Amniotic epithelial cell (primary cell): ENCODE measurements at places on chromosomes 5 and 9.
A peak's percentile ranks its signal among the peaks of the same experiment; 100 is the strongest.

- peak; percentile 17 for DNase-seq
Observed at GRCh38 chr5:134506054-134507039, 19.1 kb upstream of the JADE2 start.

DNA sequence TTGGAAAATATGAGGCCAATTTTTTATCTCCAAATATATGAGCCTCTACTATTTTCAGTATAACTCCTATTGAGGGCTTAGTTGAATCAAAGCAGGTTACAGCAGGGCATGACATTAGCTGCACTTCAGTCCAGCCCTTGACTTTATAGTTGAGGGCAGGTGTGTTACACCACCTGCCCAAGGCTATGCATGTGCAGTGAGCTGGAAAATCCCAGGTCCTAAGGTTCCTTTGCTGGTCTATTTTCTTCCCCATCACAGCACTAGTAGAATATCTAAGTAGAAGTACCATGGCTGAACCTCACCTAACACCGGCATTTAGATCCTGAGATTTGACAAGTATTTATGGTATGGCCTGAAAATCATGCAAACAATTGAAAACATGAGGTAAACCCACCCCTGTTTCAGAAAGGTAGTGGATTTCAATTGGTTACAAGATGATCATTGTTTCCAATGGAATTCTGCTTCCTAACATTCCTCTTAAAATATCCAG lies 201.1 kb downstream of the SEMA5A start:
- no peak for DNase-seq

DNA sequence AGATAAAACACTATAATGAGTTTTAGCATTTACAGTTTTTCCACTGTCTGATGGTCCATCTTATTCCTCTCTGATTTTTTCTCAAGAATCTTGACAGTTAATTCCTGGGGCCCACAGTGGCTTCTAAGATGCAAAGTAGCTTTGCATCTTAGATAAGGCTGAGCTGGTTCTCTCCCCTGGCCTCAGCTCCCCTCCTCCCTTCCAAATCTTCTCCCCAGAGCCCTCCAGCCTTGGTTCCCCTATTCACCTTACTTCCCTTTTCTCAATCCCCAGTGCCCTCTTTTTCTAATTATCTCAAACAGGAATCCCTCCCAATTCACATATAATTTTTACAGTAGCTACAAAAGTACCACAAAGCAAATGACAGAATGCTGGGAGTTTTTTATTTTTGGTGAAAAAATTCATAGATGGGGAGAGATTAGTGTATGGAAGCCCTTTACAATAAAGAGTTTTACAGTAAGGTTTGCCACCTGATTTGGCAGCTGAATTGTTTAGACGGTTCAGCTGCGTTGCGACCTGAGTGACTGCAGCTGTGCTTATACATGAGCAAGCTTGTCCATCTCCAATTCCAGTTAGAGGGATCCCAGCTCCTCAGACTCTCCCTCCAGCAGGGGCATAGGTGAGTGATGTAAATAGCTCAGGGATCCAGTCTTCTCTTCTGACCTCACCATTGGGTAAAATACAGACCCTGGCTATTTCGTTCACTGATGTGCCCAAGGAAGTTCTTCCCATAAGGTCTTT lies 51.4 kb upstream of the CKMT2 start:
- no peak for DNase-seq

- DNase-seq: peak; percentile 52
Observed at GRCh38 chr9:126722922-126723806, 81.7 kb upstream of the ZBTB43 start.
